ENCODE measurements at places on chromosomes 3 and 15.

GRCh38 chr3:24110051-24110450 is 165.0 kb downstream of the NR1D2 start:
- no peak for DNase-seq

DNA sequence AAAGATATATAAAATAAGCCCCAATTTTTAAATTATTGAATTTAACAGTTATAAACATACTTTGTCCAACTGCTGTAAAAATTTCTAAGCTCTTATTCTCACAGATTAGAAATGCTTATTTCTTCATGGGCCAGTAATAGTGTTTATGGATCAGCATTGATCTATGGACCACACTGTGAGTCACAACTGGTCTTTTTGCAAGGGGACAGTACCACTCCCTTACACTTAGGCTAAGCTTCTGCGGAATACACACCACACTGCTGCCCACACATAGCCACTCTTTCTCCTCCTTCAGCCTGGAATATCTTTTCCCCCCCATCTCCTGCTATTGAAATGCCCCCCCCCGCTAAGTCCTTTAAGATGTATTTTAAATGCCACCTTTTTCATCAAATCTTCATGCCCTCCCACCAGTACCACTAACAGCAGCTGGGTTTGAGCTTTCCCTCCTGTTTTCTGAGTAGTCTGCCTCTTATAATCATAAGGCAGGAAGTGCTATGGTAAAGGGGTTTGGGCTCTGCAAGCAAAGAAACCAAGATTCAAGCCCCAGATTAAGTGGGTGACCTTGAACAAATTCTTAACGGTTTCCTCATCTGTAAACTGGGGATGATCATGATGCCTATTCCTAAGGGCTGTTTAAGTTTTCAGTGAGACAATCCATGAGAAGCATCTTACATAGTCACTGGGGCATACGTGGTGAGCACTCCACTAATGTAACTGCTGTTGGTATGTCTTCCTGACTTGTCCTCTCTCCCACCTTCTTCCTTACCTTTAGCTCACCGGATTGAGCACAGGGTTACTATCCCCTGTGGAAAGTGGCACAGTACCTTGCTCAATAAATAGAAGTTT is 69.2 kb downstream of the DCUN1D1 start:
- DNase-seq: no peak

- DNase-seq: no peak
Measured at GRCh38 chr3:168054447-168054846, 41.3 kb downstream of the GOLIM4 start.

DNA sequence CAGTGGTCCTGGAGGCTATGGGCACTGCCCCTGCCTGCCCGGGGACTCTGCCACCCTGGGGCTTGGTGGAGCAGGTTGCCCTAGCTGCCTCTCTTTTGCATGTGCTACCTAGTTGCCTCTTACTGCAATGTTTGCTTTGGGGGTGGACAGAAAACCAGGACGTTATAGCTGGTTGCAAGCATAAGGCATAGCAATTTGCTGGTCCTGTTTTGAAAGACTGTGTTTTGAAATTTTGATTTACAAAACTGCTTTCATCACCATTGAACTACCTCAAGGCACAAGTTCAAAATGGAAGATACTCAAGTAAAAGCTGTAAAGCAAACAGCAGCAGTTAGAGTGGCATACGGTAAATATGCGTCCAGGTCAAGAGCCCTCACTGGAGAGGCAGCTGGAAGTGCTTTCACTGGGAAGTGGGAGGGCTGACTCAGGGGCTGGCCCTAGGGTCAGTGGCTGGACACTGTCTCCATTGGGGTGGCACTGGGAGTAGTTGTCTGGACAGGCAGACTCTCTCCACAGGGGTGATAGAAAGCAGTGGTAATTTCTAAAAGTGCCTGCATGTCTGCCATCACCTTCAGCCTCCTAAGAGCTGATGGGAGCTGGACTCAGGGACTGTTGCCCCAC is 138.1 kb downstream of the CHDH start:
- no peak for DNase-seq

DNA sequence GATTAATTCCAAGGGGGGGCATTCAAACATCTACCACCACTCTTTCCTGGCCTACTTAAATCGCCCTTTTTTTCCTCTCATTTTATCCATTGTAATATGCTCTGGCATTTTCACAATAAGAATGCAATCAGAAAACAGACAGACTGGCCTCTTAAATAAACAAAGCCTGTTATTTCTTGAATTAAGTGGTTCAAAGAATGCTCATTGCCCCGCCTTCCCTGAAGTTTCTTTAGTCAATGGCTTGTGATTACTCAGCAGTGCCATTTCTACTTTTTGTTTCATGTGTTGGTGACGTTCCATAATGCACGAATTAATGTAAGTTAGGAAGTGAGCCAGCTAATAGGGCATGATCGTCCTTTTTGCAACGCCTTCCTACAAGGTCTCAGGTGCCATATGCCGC is 68.0 kb downstream of the FBN1 start:
- no peak for DNase-seq

DNA sequence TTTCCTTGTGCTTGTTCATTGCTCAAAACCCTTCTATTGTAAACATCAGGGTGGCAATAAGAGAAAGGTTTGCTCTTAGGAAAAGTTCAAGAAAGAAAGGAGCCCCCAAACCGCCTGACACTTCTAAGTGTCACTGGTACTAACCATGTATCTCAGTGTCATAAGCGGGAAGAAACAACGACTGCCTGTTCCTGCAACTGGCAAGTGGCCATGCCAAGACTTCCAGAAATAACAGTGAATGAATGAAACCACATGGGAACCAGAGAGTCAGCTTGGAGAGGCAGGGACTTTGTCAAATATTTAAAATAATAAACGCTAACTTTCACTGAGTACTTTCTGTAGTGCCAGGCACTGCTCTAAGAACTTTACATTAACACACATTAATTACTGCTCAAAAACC is 1.1 kb downstream of the PLSCR2 start:
- DNase-seq: no peak

- no peak for DNase-seq
Measured at GRCh38 chr3:182967218-182968204, 12.8 kb downstream of the DCUN1D1 start.

DNA sequence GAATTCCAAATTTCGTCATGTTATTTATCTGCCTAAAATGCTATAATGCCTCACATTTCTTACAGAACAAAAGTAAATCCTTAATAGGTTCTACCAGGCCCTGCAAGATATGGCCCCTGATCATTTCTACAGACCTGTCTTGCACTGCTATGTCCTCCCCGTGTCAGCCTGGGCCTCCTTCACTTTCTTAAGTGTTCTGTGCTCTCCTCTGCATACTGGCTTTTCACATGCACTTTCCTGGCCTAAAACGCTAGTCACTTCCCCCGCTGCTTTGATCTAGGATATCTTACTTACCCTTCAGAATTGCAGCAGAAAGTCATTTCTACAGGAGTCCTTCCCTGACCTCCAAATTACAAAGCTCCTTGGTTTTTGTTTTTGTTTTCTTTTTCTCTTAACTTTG is 551.3 kb downstream of the NSUN3 start:
- no peak for DNase-seq

GRCh38 chr3:10867384-10867783 is 51.4 kb downstream of the SLC6A11 start:
- no peak for DNase-seq

DNA sequence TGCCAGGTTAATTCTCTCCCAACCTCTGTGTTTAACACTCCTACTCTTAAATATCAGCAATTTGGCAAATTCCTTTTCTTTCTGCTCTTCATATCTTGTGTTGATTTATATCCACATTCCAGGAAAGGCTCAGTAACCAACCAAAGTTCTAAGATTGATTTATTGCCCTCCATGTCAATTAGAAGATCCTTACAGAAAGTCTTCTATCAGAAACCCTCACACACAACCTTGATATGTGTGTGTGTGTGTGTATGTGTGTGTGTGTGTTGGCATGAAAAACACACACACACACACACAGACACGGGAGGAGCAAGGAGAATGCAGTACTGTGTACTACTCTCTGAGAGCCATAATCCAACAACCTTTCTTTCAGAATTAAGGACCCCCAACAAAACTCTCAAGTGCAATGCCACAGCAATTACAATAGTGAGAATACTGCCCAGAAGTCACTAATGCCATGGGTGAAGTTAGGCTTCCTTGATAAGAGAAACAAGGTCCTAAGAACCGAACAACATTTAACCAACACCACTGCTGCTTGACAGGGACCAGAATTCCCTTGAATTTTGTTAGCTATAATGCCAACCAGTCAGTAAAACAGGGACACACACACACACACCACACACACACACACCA is 1.1 kb downstream of the LSAMP start:
- DNase-seq: no peak

GRCh38 chr15:36517758-36518157 is 61.7 kb upstream of the CDIN1 start:
- DNase-seq: no peak

GRCh38 chr3:127035677-127036076 is 52.8 kb downstream of the PLXNA1 start:
- DNase-seq: no peak

DNA sequence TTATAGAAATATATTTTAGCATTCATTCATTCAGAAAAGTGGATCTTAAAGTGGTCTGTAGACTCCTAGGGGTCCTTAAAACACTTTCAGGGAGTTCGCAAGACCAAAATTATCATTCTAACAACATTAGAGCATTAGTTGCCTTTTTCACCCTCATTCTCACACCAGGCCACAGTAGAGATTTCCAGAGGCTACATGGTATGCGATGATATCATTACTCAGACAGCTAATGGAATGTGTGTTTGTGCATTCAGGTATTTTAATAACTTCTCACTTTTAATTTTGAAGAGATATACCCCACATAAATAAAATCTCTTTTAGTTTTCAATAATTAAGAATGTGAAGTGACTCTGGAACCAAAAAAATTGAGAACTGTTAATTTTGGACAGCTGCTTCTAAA is 206.9 kb downstream of the NSUN3 start:
- DNase-seq: no peak

- no peak for DNase-seq
Measured at GRCh38 chr3:132004571-132004970, 30.2 kb downstream of the CPNE4 start.

GRCh38 chr3:133460809-133461208 is 61.0 kb downstream of the BFSP2 start:
- no peak for DNase-seq

GRCh38 chr3:168839653-168840052 is 743.9 kb upstream of the GOLIM4 start:
- DNase-seq: no peak

DNA sequence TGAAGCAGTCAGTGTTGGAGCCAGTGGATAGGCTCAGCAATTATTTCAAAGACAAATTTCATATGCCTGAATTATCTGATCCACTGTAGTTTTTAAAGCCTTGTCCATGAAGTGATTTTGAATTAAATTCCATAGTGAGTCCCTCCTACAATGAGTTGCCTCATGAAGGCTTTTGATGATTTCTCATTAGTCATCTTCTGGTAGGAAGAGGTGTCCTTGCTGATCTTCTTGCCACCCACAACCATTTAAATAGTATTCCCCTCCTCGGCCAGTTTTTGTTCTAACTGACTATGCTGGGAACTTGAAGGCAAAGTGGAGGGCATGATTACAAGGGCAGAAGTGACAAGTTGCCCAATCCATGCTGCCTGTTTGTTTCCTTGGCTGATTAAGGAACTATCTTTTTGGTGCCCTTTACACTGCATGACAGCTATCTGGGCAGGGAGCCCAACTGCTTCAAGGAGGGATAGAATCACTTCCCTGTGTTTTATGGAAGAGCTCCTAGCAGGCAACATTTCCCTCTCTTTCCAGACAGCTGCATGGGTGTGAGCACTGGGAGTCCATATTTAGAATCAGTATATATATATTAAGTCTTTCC is 617.5 kb downstream of the ZPLD1 start:
- no peak for DNase-seq

GRCh38 chr3:57833763-57834162 is 77.7 kb downstream of the SLMAP start:
- DNase-seq: no peak

DNA sequence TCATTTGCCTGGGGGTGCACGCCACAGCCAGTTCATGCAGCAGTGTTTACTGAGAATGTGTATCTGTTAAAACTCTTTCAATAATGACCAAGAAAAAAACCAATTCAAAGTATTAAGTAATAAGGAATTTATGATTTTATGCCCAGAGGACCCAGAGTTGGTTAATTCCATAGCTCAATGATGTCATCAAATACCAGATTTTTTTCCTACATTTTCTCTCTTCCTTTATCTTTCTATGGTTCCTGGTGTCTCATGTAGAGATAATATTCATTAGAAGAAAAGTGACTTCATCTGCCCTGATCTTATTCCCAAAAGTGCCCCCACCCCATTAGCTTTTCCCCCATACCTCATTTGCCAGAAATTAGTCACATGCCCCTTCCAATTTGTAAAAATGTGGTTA is 44.6 kb upstream of the LMCD1 start:
- DNase-seq: no peak

GRCh38 chr15:31127596-31128261 is 26.2 kb upstream of the TRPM1 start:
- no peak for DNase-seq

- no peak for DNase-seq
Measured at GRCh38 chr3:105752791-105753415, 115.9 kb downstream of the CBLB start.

- no peak for DNase-seq
Measured at GRCh38 chr3:112734171-112734570, 93.2 kb upstream of the CCDC80 start.

GRCh38 chr3:109122690-109123089 is 4.8 kb upstream of the MORC1 start:
- DNase-seq: no peak

DNA sequence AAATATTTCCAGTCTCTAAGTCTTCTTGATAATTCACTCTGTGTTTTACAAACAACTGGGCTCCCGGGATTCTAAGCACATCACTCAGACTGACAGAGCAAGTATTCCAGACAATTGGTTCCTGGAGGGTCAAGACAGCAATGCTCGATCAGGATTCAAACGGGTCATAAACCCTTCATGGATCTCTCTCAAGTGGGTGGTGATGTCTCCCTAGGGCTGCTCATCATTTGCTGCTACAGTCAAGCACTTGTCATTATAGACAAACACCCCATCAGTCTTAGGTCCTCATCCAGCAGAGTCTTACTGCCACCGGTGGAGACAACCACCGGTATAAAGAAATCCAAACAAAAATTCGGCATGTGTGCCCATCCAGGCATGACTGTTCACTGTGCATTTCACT is 921.1 kb downstream of the FHIT start:
- DNase-seq: no peak

DNA sequence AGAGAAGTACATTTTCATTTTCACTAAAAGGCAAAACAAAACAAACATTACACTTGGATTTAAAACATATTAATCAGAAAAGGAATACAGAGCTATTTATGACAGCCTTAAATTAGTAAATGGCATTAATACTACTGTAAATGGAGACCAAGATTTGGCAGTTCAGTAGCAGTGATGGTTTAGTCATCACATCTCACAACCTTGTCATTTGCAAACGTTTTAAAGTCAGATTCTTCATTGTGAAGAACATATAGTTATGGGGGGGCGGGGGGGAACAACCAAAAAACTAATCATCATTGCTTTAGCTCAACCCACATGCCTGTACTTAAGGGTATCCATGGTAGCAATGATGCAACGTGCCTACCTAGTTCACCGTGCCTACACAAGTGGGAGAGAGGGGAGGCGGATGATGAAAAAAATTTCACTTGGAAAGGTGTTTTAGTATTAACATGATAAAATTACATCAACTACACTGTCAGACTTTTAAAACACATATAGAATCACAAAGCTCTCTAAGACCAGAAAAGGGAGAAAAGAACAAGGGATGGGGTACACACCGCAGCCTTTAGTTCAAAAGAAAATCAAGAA is 40.1 kb downstream of the DLG1 start:
- no peak for DNase-seq
